ENCODE measurements at places on chromosomes 4 and X. TPM values are rescaled to one million over a fixed set of nuclear protein-coding genes. Genes with fewer than 3 reads are reported as not detected.
A peak's percentile ranks its signal among the peaks of the same experiment; 100 is the strongest.

DNA sequence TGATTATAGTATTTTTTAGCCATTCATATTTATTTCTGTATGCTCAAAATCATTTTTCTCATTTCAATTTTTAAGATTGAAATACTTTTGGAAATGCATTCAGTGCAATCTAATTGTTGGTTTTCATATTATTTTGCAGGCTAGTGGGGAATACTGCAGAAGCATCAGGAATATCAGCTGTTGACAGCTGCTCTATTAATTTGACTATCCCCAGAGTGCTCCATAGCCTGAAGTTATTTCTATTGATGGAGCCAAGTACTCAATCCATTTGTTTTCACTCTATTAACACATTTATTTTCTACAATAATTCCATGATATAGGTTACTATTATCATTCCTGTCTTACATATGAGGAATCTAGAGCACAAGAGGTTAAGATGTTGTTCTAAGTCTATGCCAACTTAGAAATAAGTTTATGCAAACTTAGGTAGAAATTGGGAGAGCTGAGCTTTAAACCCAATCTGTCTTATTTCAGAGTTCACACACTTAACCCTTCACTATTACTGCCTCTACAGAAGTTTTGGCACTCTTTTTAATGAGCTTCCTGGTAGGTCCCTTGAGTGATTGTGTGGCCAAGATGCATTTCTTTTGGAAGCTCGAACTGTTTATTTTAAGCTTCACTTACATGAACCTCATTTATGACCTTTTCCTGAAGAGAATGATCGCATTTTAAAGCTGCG lies 65.6 kb upstream of the PCDH18 start:
- no peak for DNase-seq

GRCh38 chr4:184932343-184932742 lies 85.9 kb upstream of the HELT start:
- DNase-seq: no peak

GRCh38 chr4:149914119-149915115 lies 98.8 kb upstream of the IQCM start:
- DNase-seq: peak; percentile 83

- DNase-seq: peak; percentile 36
These were observed 53.1 kb upstream of the GIMD1 start for GRCh38 chr4:106421441-106422296.

DNA sequence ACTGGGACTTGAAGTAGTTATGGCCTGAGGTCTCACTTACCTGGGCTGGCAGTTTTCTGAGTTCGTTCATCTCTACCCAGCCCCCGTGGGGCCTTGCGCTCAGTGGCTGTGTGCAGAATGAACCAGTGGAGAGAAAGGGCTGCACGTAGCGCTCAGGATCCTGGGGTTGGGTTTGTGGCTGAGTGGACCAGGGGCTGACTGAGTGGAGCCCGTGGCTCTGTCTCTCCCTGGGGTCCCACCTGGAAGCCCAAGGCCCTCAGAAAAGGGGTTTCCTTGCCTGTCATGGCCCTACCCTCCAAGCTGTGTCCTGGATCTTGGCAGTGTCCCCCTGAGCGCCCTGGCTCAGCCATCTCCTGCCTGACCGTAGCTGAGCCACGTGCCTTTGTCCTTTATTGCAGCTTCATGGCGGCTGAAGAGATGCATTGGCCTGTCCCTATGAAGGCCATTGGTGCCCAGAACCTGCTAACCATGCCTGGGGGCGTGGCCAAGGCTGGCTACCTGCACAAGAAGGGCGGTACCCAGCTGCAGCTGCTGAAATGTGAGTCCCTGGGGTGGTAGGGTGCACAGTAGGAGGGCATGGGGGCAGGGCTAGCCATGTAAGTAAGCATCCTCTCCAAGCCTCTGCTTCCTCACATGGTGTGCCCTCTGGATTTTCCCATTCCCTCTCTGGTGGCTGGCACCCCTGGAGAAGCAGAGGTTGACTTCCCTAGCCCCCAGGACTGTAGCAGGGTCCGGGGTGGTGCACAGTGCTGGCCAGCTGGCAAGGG lies 23.2 kb upstream of the ADD1 start:
- no peak for DNase-seq

- DNase-seq: no peak
These were observed 282.5 kb upstream of the PITX2 start for GRCh38 chr4:110905367-110905766.

- DNase-seq: no peak
These were observed 4.6 kb downstream of the P2RY4 start for GRCh38 chrX:70255452-70255851.

DNA sequence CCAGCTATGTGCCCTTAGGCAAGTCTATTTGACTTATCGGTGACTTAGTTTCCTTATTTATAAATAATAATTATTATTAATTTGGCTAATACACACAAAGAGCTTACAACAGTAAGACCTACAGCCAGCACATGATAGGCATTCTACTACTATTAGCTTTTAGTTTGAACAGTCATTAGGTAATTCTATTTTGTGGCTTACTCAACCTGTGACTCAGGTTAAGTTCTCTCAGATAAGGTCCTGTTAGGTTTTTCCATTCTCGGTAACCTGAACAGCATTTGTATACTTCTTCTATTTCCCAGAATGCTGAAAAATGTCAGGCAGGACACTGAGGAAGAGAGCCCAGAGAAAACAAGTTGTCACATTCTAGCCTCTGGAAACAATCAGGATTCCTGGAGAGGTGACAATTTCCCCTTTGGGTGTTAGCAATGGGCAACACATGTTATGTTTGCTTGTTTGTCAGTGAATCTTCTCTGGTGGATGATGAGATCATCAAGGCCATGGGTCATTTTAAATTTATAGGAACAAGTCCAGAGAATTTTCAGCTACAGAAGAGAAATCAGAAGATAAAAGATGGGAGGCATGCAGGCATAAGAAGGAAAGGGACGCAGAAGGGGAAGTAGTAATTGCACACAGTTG lies 2144.7 kb downstream of the PCDH7 start:
- DNase-seq: no peak

The F11 gene
- total RNA-seq: 2.1 TPM

The CT45A10 gene
- total RNA-seq: not detected

The DMD gene
- total RNA-seq: 7.6 TPM

The TSPAN7 gene
- 7.2 TPM for total RNA-seq
